ENCODE measurements at places on chromosomes 7 and 10. TPM values are rescaled to one million over a fixed set of nuclear protein-coding genes. Genes with fewer than 3 reads are reported as not detected.

Gene POU6F2
- total RNA-seq: not detected

Gene PTF1A
- not detected for total RNA-seq

Gene SPDYE16
- total RNA-seq: not detected

Gene TRIP6
- 61.0 TPM for total RNA-seq

Gene SPDYE11
- not detected for total RNA-seq

Gene MSMB
- total RNA-seq: not detected

Gene MYO1G
- 0.11 TPM for total RNA-seq

Gene SUGCT
- 2.4 TPM for total RNA-seq

Gene TMEM184A
- total RNA-seq: not detected

Gene HACD1
- 25.8 TPM for total RNA-seq

Gene CTAGE4
- 0.07 TPM for total RNA-seq

Gene WNT16
- total RNA-seq: not detected

Gene BICC1
- total RNA-seq: 1.7 TPM

Gene SLC26A3
- not detected for total RNA-seq

Gene LBX1
- not detected for total RNA-seq

Gene AMPH
- 0.04 TPM for total RNA-seq

Gene DNAH11
- total RNA-seq: 1.3 TPM

Gene ZNF467
- 2.7 TPM for total RNA-seq

Gene SLC18A3
- total RNA-seq: not detected

Gene GBX1
- not detected for total RNA-seq

Gene DOCK4
- 198 TPM for total RNA-seq

Gene SEMA3A
- total RNA-seq: 0.92 TPM

Gene RPP30
- 53.6 TPM for total RNA-seq

Gene OR13A1
- total RNA-seq: not detected

Gene COL1A2
- 19.1 TPM for total RNA-seq

Gene FLNC
- 133 TPM for total RNA-seq

Gene OR2A25
- not detected for total RNA-seq

Gene DKK1
- total RNA-seq: 111 TPM

Gene CPN1
- not detected for total RNA-seq

Gene LRRN3
- not detected for total RNA-seq

Gene ODAD2
- 0.32 TPM for total RNA-seq

Gene KIAA1217
- total RNA-seq: 0.88 TPM

Gene ZNF425
- 0.73 TPM for total RNA-seq

Gene CDCA7L
- total RNA-seq: 175 TPM

Gene LAMB4
- total RNA-seq: 0.18 TPM

Gene CALML3
- not detected for total RNA-seq

Gene TMEM270
- not detected for total RNA-seq

Gene RTKN2
- 0.49 TPM for total RNA-seq

Gene RP9
- total RNA-seq: 13.2 TPM

Gene CCDC172
- total RNA-seq: not detected

Gene FAM25G
- not detected for total RNA-seq

Gene PPP1R3A
- total RNA-seq: not detected

Gene MMP21
- total RNA-seq: 0.07 TPM

Gene CC2D2B
- total RNA-seq: 0.04 TPM

Gene CCDC3
- 0.66 TPM for total RNA-seq

Gene PTCD1
- 5.4 TPM for total RNA-seq

Gene ARHGEF35
- 0.88 TPM for total RNA-seq

Gene PRRT4
- total RNA-seq: not detected

Gene OR6B1
- total RNA-seq: not detected

Gene C10orf88
- 19.3 TPM for total RNA-seq

Gene GHRHR
- total RNA-seq: not detected

Gene RAB19
- total RNA-seq: 0.33 TPM

Gene ASIC3
- total RNA-seq: 0.07 TPM

Gene AKR1C4
- not detected for total RNA-seq

Gene ITIH5
- total RNA-seq: not detected

Gene CHCHD3
- 91.3 TPM for total RNA-seq

Gene ITPRID1
- total RNA-seq: not detected

Gene GIMAP4
- 63.4 TPM for total RNA-seq

Gene MGMT
- total RNA-seq: 9.9 TPM
